Stimulated activated CD4-positive, alpha-beta T cell treated with anti-CD3 and anti-CD28 coated beads, Interleukin-4, amount 100 ng/mL, for 24 hours (primary cell): ENCODE measurements at places on chromosomes 5 and 9.

DNA sequence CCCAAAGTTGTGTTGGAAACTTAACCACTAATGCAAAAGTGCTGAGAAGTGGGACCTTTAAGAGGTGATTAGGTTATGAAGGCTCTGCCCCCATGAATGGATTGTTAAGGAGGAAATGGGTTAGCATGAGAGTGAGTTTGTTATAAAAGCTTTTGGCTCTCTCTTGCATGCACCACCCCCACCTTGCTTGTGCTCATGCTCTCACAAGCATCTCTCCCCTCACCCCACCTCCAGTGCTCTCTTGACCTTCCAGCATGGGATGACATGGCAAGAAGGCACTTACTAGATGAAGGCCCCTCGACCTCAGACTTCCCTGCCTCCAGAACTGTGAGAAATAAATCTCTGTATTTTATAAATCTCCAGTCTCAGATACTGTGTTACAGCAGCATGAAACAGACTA lies 52.8 kb downstream of the RICTOR start:
- DNase-seq = no peak

DNA sequence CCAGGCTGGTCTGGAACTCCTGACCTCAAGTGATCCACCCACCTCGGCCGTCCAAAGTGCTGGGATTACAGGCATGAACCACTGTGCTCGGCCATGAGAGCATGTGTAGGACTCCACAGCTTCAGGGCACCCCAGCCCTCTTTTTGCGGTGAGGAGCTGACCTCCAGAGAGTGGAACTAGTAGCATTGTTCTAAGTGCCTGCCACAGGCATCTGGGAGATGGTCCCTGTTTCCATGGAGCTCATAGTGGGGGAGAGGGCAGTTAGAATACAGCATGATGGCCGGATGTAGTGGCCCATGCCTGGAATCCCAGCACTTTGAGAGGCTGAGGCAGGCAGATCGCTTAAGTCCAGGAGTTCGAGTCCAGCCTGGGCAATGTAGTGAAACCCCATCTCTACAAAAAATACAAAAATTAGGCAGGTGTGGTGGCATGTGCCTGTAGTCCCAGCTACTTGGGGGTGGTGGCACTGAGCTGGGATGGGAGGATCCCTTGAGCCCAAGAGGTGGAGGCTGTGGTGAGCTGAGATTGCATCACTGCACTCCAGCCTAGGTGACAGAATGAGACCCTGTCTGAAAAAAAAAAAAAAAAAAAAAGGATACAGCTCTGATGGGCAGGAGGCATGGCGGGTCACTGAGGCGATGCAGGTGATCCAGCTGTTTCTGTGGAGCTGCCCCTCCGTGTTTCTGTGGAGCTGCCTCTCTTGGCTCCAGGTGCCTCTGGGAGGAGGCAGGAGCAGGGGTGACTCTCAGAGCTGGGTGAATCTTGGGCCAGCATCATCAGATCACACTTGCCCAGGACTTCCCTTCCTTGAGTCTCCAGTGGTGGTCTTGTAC lies 4.2 kb downstream of the ASS1 start:
- DNase-seq = no peak

DNA sequence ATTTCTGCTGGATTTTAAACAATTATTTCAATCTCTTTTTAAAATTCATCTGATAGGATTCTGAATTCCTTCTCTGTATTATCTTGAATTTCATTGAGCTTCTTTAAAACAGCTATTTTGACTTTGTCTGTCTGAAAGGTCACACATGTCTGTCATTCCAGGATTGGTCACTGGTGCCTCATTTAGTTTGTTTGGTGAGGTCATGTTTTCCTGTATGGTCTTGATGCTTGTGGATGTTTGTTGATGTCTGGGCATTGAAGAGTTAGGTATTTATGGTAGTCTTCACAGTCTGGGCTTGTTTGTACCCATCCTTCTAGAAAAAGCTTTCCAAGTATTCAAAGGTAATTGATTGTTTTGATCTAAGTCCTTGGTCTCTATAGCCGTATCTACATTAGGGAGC lies 39.1 kb downstream of the DENND4C start:
- no peak for DNase-seq

GRCh38 chr9:89601306-89601705 lies 3.5 kb upstream of the GADD45G start:
- no peak for DNase-seq

DNA sequence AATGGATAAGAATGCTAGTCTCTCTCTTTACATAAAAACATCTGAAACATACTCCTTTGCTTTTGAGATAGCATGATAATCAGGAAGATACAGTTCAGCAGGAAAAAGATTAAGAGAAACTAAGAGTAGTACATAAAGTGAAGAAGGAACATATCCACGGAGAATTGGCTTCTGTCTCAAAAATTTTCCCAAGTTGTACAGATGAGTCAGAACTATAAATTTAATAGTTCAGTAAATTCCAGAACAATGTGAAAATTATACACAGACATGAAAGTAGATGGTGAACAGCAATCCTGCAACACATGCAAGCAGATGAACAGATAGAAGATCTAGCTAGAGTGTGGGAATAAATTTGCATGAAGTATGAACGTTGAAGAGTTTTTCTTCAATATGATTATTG lies 691.4 kb upstream of the RIOK2 start:
- no peak for DNase-seq

GRCh38 chr5:128765448-128766061 lies 199.7 kb upstream of the SLC27A6 start:
- DNase-seq = no peak

- DNase-seq = no peak
These were observed 51.4 kb downstream of the TRIP13 start for GRCh38 chr5:943918-944620.

- no peak for DNase-seq
These were observed 780.7 kb downstream of the NR2F1-AS1 start for GRCh38 chr5:92800365-92800764.

GRCh38 chr5:113376640-113377039 lies 58.1 kb downstream of the TSSK1B start:
- DNase-seq = no peak

DNA sequence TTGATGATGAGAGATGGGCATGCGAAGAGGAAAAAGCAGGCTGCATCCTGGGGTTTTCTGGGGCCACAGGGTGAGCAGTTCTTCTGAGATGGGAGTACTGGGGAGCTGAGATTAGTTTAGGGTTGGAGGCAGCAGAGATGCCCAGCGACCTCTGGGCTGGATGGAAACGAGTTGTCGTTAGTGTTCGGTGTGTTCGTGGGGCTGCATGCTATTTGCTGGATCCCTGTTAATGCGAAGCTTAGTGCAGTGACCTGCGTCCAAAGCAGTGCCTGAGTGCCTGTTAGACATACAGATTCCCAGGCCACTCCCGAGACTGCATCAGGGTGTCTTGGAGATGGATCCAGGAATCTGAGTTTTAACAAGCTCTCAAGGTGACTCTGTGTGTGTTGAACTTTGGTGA lies 201.3 kb downstream of the CACNA1B start:
- no peak for DNase-seq

GRCh38 chr9:127008076-127008475 lies 93.5 kb downstream of the RALGPS1 start:
- DNase-seq = no peak

GRCh38 chr5:79759436-79759835 lies 69.8 kb downstream of the CMYA5 start:
- no peak for DNase-seq

GRCh38 chr9:11064909-11065308 lies 452.1 kb upstream of the PTPRD start:
- DNase-seq = no peak

GRCh38 chr5:39224196-39224761 lies 4.9 kb upstream of the FYB1 start:
- DNase-seq = no peak

GRCh38 chr9:9764821-9765220 lies 848.0 kb downstream of the PTPRD start:
- DNase-seq = no peak

GRCh38 chr5:110441035-110441434 lies 285.4 kb downstream of the TMEM232 start:
- DNase-seq = no peak

GRCh38 chr5:73596705-73597328 lies 29.2 kb upstream of the ARHGEF28 start:
- peak; percentile 14 for DNase-seq
